Cortex of kidney (tissue), 1 donor: ENCODE measurements at places on chromosomes 13 and 19.

- no peak for DNase-seq
Measured at GRCh38 chr19:39970425-39970674, 615 bp upstream of the PSMC4 start.

- DNase-seq, result no peak
Measured at GRCh38 chr19:48213959-48214358, 41.8 kb downstream of the CARD8 start.

DNA sequence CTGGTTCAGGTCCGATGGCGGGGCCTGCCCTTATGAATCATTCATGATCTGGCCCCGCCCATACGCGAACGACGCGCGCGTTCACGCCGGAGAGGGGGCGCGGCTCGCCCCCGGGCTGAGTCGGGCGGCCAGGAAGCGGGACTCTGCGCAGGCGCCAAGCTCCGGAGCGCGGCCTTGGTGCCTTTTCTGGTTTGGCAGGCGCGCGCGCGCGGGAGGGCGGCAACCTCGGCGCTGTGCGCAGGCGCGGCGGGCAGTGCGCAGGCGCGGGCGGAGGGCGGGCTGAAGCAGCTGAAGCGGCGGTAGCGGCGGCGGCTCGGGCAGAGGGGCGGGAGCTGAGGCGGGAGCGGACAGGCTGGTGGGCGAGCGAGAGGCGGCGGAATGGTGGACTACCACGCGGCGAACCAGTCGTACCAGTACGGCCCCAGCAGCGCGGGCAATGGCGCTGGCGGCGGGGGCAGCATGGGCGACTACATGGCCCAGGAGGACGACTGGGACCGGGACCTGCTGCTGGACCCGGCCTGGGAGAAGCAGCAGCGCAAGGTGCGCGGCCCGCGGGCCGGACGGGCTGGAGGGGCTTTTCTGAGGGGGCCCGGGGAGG lies at the start of gene ACTN4:
Gene ACTN4, plus strand, starts transcription at position 282 of the 598 bp plus-strand sequence. Its CDS starts 97 bp downstream, at position 379.
- peak; percentile 98 for DNase-seq

- DNase-seq, result no peak
Measured at GRCh38 chr13:110348309-110349105, 41.4 kb downstream of the COL4A2 start.

- no peak for DNase-seq
Measured at GRCh38 chr13:109785141-109785891, 1.1 kb downstream of the IRS2 start.

- no peak for DNase-seq
Measured at GRCh38 chr19:45973553-45974338, at the start of gene NOVA2. TSS of gene NOVA2 (minus strand) at chr19:45973865. CDS start at chr19:45973351, 514 bp downstream.

DNA sequence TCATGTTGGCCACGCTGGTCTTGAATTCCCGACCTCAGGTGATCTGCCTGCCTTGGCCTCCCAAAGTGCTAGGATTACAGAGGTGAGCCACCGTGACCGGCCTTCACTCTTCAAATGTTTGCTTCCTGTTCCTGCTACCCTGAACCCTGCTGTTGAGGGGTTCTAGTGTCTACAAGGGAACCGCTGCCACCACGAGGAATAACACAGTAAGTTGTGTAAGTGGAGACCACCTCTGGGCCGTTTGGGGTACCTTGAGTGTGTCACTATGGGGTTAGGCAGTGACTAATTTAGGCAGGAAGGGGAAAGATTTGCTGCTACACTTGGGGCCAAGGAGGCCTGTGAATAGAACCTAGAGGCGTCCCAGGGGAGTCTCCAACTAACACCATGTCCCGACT lies 2.2 kb upstream of the MYADM start:
- no peak for DNase-seq

DNA sequence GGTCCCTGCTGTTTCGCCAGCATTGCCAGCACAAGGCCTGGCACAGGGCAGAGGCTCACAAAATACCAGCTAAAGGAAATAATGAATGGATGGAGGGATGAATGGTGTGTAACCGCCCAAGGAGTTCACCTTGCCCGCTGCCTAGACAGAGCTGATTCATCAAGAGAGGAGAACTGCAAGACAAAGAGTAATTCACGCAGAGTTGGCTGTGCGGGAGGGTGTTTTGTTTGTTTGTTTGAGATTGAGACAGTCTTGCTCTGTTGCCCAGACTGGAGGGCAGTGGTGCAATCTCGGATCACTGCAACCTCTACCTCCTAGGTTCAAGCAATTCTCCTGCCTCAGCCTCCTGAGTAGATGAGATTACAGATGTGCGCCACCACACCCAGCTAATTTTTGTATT lies 3.0 kb downstream of the OPA3 start:
- DNase-seq, result no peak

- DNase-seq, result no peak
Measured at GRCh38 chr13:39729156-39729555, 73.7 kb downstream of the COG6 start.

DNA sequence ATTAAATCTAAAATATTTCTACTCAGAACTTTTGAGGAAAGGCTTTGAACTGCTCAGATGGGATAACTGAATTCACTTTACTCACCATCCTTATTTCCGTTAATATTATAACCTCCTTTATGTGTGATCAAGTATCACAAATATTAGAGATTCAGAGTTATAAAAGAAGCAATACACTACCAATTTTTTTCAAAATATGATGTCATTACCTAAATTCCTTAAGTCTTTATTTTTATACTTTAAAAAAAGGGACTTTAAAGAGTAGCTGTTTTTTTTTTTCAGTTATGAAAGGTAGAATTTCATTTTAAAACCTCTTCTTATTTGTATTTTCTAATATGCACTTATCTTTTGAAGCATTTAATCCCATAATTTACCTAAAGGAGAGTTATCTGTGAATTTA lies 239.5 kb downstream of the DIAPH3 start:
- no peak for DNase-seq

DNA sequence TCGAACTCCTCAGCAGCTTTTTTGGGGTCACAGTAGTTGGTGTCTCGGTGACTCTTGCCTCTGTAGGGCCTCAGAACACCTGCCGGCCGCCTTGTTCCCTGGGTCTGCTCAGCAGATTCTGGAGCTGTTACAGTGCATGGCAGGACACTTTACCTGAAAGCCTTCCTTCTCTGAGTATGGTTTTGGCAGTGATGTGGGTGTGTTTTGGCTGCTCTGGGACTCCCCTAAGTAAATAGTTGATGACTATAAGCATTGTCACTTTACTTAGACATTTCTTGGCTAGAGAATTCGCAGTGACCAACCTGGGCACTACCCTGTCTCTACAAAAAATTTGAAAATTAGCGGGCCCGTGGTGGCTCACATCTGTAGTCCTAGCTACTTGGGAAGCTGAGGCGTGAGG lies 7.0 kb downstream of the MAU2 start:
- no peak for DNase-seq

GRCh38 chr13:78197231-78197630 lies 278.6 kb upstream of the EDNRB start:
- DNase-seq, result no peak

DNA sequence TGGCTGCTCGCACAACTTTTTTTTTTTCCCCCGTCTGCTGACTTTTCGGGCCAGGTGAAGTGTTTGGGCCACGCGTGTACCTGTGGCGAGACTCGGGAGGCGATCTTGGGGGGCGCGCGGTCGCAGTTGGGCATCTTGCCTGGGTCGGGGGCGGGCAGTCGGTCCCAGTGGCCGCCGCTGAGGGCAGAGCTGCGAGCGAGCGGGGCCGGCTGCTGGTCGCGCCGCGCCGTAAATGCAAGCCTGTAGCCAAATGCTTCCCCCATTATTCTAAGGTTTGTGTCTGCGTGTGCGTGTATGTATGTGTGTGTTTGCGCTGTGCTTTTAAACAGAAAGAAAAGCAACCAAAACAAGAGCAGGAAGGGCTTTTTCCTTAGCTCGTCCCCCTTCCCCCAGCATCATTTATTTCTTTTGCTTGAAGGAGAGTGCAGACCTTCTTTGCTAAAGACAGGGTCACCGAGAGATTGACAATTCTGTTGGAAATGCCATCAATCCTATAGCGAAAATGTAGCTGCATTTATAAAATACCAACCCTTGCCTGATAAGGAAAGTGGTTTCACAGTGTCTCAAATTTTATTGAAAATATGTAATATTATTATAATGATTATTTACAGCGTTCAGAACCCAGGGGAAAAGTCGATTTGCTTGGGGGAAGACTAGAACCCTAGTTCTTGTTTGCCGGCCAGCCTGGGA lies 143.2 kb upstream of the ZNF536 start:
- DNase-seq, result no peak

GRCh38 chr13:105611424-105611823 lies 924.0 kb downstream of the EFNB2 start:
- no peak for DNase-seq

DNA sequence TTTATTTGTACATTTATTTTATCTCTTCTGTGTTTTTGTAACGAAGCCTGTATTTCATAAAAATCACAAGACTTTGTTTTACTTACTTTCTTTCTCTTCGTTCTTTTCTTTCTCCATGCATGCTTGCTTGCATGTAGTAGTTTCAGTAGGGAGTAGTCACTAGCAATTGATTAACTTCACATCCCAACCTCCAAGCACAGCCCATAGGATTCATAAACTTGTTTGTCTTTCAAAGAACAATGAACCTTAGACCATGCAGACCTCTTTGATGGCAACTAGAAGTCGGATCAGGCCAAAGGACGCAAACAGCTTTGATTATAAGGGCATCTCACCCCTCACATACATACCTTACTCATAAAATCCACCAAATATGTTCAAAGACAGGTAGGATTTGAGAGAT lies 3.1 kb upstream of the PRR20A start:
- DNase-seq, result no peak

- DNase-seq, result no peak
Measured at GRCh38 chr13:48526286-48526685, 6.6 kb downstream of the RCBTB2 start.

- no peak for DNase-seq
Measured at GRCh38 chr19:52648336-52649016, 10.3 kb upstream of the ZNF83 start.

DNA sequence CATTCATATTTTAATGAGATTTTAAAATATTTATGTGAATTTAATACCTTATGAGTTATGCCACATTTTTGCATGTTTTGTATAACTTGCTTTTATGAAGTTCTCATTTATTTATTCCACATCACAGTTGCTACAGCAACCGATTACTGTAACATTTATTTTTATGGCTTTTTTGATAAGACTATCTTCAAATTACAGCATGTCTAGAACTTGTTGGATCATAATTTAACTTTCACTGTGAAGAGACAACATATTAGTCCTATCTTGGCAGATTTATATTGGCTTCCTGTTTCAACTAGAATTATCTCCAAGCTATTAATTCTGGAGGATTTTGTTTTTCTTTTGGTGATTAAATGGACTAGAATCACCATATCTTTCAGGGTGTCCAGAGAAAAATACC lies 793.7 kb upstream of the SLITRK5 start:
- DNase-seq, result no peak

DNA sequence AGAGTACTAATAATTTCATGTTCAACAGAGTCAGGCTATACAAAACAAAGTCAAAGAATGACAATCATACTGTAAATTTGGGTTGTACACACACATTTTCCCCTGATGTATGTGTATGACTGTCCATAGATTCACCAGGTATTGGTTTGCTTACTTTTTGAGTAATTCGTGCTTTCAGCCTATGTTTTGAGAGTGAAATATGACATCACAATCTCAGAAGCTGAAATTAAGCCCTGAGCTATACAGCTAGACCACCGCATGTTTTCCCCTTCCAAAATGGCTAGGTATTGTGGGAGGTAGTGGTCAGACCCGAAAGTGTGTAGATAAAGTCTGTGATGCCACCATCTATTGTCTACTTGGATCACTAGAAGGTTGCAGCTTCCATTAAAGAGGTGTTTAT lies 102.8 kb downstream of the KATNAL1 start:
- DNase-seq, result no peak

GRCh38 chr19:9735986-9736385 lies 32.6 kb downstream of the ZNF846 start:
- no peak for DNase-seq

GRCh38 chr13:71169180-71169579 lies 697.8 kb downstream of the DACH1 start:
- no peak for DNase-seq

GRCh38 chr13:48068952-48069351 lies 26.0 kb downstream of the MED4 start:
- DNase-seq, result no peak

DNA sequence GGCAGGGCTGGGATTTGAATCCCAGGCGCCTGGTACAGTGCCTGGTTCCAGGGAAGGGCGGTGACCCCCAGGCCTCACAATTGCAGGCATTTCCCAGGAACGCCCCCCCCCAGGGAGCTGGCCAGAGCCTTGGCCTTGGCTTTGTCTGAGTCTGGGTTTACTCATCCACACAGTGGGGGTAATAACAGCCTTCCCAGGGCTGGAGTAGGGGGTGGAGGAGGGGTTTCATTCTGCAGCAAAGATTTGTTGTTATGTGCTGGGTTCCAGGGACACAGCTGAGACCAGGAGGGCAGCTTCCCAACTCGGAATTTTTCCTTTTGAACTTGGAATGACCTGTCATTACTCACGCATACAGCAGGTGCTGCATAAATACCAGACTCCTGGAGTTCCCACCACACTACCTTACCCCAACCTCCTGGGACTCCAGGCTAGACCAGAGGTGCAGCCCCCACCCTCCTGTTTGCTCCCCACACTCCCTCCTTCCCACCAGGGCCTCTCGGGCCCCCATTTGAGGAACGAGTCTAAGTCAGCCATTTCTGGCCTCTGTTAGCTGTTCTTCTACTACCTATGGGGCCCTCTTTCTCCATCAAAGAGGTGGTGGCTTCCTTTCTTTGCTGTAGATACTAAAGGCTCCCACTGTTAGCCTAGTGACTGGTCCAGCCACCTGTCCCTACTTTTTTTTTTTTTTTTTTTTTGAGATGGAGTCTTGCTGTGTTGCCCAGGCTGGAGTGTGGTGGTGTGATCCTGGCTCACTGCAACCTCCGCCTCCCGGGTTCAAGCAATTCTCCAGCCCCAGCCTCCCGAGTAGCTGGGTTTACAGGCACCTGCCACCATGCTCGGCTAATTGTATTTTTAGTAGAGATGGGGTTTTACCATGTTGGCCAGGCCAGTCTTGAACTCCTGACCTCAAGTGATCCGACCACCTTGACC lies 1.6 kb upstream of the ADAMTS10 start:
- DNase-seq, result no peak

GRCh38 chr19:10961073-10961860 lies 437 bp downstream of the SMARCA4 start:
- no peak for DNase-seq

- no peak for DNase-seq
Measured at GRCh38 chr13:78241278-78241919, 322.8 kb upstream of the EDNRB start.
